ENCODE measurements at places on chromosomes 12 and 14. TPM values are rescaled to one million over a fixed set of nuclear protein-coding genes. Genes with fewer than 3 reads are reported as not detected.

GRCh38 chr14:60125918-60126317 is 34.2 kb downstream of the PCNX4 start:
- no peak for DNase-seq

- DNase-seq = no peak
Measured at GRCh38 chr12:89636776-89637160, 71.9 kb downstream of the ATP2B1 start.

DNA sequence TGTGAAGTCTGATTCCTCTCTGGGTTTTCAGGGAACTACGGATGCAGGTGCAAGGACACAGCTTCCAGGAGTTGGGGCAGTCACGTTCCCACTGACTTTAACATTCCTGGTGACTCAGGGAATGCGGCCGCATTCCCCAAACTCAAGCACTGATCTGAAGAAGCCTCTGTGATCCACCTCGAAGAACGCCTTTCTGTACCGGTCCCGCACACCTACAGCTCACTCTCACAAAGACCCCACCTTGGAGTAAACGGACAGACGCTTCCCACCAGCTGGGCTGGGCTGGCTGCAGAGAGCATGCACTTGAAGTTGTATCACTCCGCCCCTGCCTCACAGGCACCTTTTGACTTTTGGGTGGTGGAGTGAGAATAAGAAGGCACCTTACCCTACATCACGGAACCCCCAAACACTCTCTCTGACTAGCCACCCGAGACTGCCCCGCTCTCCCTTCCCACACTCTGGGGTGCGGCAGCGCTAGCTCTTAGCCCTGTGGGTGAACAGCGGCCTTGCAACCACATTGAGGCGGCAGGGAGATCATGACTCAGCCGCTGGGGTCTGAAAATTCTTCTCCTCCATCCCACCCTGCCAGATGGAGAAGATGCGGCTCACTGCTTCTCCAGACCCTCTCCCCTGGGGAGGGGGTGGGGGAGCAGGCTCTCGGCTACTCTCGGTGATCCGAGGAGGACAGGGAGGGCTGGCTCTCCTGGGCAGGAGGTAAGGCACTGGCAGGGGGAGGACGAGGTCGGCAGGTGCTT is 23.7 kb upstream of the HDAC7 start:
- DNase-seq = no peak

- DNase-seq = peak; percentile 14
Measured at GRCh38 chr12:128365651-128366231, 98.8 kb downstream of the TMEM132C start.

DNA sequence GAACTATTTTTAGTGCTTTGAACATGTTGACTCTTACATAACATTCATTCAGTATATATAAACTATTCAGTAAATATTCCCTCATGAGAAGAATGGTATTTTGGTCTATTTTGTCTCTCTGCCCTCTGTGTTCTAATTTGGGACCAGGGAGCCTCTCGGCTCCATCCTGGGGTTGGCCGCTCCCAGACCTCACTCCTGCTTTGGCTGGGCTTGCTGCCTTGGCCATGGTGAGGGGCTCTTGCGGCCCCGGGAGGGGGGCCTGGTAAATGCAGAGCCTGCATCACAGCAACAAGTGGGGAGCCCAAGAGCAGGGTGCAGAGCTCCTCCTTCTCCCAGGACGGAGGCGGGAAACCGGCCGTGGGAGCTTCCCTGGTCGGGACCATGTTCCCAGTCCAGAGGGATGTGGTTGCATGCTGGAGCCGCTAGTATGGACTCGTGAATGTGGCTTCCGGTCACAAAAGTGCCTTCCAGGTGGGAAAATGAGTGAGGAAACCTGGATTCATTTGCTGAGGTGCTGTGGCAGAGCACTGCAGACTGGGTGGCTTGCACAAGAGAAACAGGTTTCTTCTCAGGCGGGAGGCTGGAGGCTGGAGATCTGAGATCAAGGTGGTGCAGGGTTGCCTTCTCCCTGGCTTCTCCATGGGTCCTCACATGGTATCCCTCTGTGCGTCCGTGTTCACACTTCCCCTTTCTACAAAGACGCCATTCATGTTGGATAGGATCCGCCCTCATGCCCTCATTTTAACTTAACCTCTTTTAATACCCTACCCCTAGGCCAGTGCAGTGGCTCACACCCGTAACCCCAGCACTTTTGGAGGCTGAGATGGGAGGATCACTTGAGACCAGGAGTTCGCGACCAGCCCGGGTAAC is 250.2 kb downstream of the CACNA1C start:
- no peak for DNase-seq

DNA sequence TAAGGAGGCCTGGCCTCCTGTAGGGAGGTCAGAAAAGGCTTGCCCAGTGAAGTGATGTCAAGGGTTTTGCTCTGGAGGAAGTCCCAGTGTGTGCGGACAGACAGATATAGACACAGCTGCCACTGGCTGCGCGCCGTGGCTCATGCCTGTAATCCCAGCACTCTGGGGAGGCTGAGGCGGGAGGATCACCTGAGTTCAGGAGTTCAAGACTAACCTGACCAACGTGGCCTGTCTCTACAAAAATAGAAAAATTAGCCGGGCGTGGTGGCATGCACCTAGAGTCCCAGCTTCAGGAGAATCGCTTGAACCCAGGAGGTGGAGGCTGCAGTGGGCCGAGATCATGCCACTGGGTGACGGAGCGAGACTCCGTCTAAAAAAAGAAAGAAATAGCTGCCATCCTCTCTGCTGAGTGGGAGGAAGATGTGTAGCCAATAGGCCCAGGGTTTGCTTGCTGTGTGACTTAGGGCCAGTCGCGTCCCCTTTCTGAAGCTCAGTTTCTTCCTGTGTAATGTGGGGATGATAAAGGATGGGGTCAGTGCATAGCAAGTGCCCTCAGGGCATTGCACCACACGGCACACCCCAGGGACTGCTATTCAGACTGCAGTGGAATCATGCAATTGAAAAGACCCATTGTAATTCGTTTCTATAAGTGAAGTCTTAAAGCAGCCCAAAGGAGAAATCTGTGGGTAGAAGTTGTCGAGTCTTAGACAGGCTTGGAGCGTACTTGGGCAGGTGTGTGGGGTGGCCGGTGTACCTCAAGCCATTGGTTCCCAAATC is 18.7 kb upstream of the MLEC start:
- no peak for DNase-seq

GRCh38 chr14:77808250-77808649 is 8.3 kb downstream of the ADCK1 start:
- no peak for DNase-seq

GRCh38 chr14:44820230-44820964 is 141.3 kb downstream of the KLHL28 start:
- DNase-seq = no peak

DNA sequence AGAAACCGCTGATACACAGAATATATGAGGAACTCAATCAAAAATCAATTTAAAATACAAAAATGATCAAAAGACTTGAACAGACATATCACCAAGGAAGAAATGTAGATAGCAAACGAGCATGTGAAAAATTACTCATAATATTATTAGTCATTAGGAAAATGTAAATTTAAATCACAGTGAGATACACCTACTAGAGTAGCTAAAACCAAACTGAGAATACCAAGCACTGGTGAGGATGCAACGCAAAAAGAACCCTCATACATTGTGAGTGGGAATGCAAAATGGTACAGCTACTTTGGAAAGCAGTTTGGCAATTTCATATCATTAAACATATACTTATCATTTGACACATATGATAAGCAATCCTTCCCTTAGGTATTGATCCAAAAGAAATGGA is 101.1 kb upstream of the ST8SIA1 start:
- DNase-seq = no peak

The MANSC1 gene
- polyA plus RNA-seq = 11.7 TPM
